MCF 10A (cell line): ENCODE measurements at places on chromosomes 1 and 21. TPM values are rescaled to one million over a fixed set of nuclear protein-coding genes. Genes with fewer than 3 reads are reported as not detected.

GRCh38 chr1:26530410-26530894 lies 891 bp downstream of the RPS6KA1 start:
- peak overlapping the region; percentile 90 for H3K27ac ChIP-seq
- peak overlapping the region; percentile 89 for H3K4me3 ChIP-seq
- peak; percentile 47 for DNase-seq
- H3K4me1 ChIP-seq: peaks cover 15% of the 10 kb centered on the region
- peaks cover 11% of the 10 kb centered on the region for H3K36me3 ChIP-seq
- no peaks in the 10 kb centered on the region for H3K27me3 ChIP-seq

- H3K4me3 ChIP-seq: no peak within 1 kb of the TSS
- H3K27ac ChIP-seq: no peak within 1 kb of the TSS
- DNase-seq: no peak
- H3K27me3 ChIP-seq: no peaks in the 10 kb centered on the region
- H3K4me1 ChIP-seq: no peaks in the 10 kb centered on the region
Observed at GRCh38 chr1:30723331-30723755, at the start of gene MATN1. TSS of gene MATN1 (minus strand) at chr1:30723585. CDS start at chr1:30723551, 34 bp downstream.

Gene HTR6
- total RNA-seq: not detected in 2 replicates

GRCh38 chr21:35426897-35427296 lies 377.8 kb upstream of the RUNX1 start:
- no peak for DNase-seq
- H3K36me3 ChIP-seq: no peaks in the 10 kb centered on the region
- no peak overlapping the region for H3K4me3 ChIP-seq
- H3K27ac ChIP-seq: no peak overlapping the region
- H3K4me1 ChIP-seq: no peaks in the 10 kb centered on the region

- H3K27me3 ChIP-seq: no peaks in the 10 kb centered on the region
- DNase-seq: no peak
- no peak overlapping the region for H3K4me3 ChIP-seq
- H3K4me1 ChIP-seq: no peaks in the 10 kb centered on the region
Observed at GRCh38 chr1:186420311-186420710, 40.6 kb downstream of the PDC start.

Gene CFHR5
- not detected in 2 replicates for total RNA-seq

GRCh38 chr1:24759492-24759891 lies 14.2 kb downstream of the CLIC4 start:
- H3K27me3 ChIP-seq: no peaks in the 10 kb centered on the region
- H3K36me3 ChIP-seq: no peaks in the 10 kb centered on the region
- no peak overlapping the region for H3K27ac ChIP-seq

Gene KHDRBS1
- 106 and 107 TPM in 2 replicates for total RNA-seq

Gene GBP6
- not detected in 2 replicates for total RNA-seq

- peaks cover 9% of the 10 kb centered on the region for H3K4me1 ChIP-seq
- no peaks in the 10 kb centered on the region for H3K36me3 ChIP-seq
- H3K4me3 ChIP-seq: no peak overlapping the region
Observed at GRCh38 chr1:242806324-242806723, 281.8 kb upstream of the PLD5 start.

- no peak overlapping the region for H3K4me3 ChIP-seq
- no peaks in the 10 kb centered on the region for H3K27me3 ChIP-seq
- H3K4me1 ChIP-seq: peaks cover 6% of the 10 kb centered on the region
- no peaks in the 10 kb centered on the region for H3K36me3 ChIP-seq
- no peak overlapping the region for H3K27ac ChIP-seq
Observed at GRCh38 chr1:211237579-211237978, 21.6 kb upstream of the RCOR3 start.

- peaks cover 20% of the 10 kb centered on the region for H3K4me1 ChIP-seq
- H3K27me3 ChIP-seq: no peaks in the 10 kb centered on the region
- no peak overlapping the region for H3K4me3 ChIP-seq
Observed at GRCh38 chr1:227322376-227322775, 4.1 kb upstream of the CDC42BPA start.

- H3K27me3 ChIP-seq: peaks cover 45% of the 10 kb centered on the region
- no peak overlapping the region for H3K4me3 ChIP-seq
- H3K4me1 ChIP-seq: no peaks in the 10 kb centered on the region
- no peak overlapping the region for H3K27ac ChIP-seq
Observed at GRCh38 chr1:34640654-34641401, 114.0 kb upstream of the GJB5 start.

Gene KIRREL1
- 73.6 and 101 TPM in 2 replicates for total RNA-seq
